Right hindlimb (tissue), 1 donor: ENCODE measurements at places on chromosomes 3 and 15.

DNA sequence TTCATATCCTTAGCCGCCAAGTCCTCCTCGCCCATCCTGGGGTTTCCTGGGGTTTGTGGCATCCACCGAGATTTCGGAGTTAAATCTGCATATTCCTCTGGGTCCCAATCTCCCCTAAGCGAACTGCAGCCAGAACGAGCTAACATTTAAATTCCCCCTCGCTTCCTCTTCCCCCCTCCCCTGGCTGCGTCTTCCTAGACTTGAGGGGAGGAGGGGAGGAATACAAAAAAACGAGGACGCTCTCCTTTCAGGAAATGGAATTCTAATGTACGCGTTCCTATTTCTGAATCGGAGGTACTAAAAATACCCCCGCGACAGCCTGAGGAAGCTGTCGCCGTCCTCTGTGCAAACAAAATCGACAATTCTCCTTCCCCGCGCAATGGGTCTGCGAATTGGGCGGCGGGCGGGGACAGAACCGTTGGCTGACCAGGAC, 5.6 kb downstream of the FEZF2 start:
- no peak for DNase-seq

GRCh38 chr15:78671626-78672211, 30.7 kb upstream of the CHRNB4 start:
- DNase-seq, result peak; percentile 75

DNA sequence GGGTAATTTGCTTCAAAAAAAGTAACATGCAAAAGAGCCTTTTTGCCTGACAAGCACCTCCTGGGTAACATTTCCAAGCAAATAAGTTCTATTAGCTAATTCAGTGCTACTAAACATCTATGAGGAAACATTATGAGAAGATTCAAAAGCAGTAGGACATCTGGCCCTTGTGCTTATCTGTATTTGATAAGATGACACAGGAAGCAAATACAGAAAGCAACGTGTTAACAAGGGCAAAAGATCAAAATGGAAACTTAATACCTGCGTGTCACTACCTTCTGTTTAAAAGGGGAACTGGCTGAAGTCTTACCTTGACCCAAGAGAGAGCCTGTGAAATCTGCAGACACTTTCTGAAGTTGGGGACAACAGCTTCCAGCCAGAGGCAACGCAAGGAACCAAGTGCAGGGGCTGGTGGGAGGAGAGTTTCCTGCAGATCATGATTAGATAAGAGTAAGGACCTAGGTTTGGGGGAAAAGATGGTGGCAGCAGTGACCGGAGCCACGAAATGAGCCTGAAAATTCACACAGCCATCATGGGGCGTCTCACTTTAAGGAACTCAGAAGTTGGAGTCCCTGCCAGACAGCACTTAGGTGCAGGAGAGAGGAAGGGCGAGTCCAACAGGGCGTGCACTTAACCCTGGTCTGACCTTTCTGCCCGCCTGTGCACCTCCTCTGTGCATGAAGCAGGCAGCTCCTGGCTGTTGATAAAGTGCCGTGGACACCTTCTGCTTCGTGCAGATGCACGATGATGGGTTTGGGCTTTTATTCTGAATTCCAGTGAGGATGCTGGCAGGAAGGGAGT, 153.6 kb upstream of the BHLHE40 start:
- DNase-seq, result no peak

DNA sequence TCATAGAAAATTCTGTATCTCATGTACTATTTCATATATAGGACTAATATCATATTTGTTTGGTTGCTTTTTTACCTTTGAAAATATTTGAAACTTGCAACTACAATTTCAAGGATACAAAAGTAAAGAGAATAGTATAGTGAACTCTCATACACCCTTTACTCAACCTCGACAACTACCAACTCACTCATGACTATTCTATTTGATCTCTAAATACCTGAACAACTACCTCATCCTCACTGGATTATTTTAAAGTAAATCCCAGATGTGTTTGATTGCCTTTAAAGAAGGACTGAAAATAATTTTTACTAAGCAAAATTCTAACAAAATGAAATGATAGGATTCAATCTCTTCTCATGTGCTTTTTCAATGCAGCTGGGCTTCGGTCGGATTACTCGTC, 12.1 kb downstream of the TMPRSS7 start:
- no peak for DNase-seq

GRCh38 chr3:72461787-72462186, 386.5 kb downstream of the SHQ1 start:
- peak; percentile 33 for DNase-seq

DNA sequence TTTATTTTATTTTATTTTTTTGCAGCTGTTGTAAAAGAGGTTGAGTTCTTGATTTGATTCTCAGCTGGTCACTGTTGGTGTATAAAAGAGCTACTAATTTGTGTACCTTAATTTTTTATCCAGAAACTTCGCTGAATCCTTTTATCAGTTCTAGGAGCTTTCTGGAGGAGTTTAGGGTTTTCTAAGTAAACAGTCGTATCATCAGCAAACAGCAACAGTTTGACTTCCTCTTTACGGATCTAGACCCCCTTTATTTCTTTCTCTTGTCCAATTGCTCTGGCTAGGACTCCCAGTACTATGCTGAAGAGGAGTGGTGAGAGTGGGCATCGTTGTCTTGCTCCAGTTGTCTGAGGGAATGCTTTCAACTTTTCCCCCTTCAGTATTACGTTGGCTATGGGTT, 165.8 kb upstream of the KCNMB2 start:
- DNase-seq, result no peak

DNA sequence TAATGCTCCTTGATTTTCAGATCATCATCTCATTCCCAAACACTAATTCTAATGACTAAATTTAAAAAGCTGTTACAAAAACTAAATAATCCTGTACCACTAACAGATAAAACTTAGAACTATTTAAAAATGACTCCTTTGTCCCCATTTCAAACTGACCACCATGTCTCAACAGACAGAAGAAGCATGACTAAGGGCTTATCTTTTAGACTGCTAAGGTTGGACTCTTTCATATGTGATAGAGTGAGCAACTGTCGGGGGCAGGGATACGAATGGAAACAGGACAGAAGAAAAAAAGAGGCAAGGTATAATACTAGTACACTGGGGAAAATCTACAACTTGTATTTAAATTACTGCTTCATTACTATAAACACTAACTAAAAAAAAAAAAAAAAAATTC, 23.3 kb downstream of the SNX4 start:
- DNase-seq, result no peak

DNA sequence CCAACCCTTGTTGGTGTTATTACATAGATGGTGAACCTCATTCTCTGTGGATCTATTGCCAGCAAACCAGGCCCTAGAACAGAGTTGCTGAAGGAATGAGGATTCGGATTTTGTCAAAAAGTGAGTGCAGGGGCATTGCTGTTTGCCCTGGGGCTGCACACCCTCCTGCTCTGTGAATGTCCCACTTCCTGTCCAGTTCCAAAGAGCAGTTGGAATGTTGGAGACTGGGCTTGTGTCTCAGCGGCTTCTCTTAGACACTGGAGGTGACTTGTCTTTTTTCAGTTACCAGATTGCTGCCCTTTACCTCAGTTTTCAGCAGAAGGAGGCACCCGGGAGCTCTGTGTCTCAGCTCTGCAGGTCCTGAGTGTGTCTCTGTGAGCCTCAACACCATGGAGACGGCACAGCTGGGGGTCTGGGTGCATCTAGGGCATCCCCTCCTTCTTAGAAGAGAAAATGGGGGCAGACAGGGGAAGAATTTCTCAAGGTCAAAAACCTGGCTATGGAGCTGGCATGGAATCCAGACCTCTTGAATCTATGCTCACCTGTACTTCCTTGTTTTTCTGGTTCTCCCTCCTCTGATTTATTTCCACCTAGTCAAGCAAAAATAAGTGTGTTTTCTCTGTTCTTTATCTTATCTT, 46.3 kb downstream of the LIMD1 start:
- DNase-seq, result no peak

DNA sequence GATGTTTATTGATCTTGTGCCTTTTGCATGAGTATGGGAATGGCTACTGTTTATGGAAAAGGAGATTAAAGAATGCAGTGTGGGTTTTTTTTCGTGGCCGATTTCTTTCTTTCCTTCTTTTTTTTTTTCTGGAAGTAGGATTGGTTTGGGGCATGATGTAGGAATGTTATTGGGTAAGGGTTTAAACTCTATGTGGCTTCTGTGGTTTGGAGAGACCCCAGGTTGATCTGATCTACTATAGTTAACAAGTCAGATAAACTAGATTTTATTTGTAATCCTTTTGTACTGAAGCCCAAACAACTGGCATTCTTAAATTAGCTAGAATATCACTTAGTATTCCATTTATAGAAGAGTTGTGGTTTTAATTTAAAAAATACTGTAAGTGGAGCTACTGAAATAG, 304.8 kb downstream of the LPP start:
- DNase-seq, result no peak

- no peak for DNase-seq
These were observed 134.9 kb downstream of the FEZF2 start for GRCh38 chr3:62238431-62238830.

DNA sequence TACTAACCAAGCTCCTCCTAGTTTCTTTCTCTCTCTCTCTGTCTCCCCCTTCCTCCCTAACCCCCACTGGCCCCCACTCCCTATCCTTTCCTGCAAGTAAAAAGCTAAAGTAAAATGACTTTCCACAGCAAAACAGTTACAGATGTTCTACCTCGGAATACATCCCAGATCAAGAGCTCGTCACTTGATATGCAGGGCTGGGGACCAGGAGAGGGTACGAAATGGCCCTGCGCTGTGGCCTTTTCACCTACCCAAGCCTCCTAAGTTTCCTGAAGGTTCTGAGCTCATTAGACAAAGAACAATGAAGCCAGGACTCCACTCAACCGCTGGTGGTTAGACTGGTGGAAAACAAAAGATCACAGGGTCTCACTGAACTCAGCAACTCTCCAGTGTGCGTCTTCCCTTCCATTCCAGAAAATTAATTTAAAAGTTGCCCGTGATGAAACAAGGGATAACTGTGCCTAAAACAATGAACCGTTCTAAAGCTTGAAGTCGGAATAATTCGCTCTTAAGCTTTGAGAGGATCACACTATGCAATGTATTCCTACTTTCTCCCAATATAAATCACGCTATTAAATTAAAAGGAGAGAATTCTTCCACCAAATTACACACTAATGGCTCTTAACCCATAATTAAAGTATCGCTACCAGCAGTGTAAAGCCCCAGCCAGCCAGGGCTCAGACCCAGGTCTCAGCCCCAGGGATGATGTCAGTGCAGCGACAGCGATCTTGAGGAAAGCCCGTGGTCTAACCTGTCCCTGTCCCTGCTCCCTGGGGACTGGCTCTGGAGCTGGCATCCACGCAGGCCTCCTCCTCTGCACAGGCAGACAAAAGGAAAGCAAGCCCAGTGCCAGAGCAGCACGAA, 5.0 kb downstream of the VGLL4 start:
- peak; percentile 63 for DNase-seq

DNA sequence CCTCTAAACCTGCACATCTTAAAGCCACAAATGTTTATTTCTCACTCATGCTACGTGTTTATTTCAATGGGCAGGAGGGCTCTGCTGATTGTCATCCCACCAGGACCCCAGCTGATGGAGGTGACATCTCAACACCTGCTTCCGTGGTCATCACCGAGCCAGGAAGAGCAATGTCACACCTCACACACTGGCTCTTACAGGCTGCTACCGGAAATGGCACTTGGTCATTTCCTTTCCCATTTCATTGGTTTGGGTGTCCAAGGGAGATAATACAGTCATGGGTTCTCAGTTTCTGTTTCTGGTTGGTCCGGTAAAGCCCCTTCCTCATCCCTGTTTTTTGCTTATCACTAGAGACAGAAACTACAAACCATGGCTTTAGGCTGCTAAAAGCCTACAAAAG, 41.9 kb downstream of the ABHD2 start:
- no peak for DNase-seq

GRCh38 chr15:91864664-91865063, 11.2 kb downstream of the SLCO3A1 start:
- DNase-seq, result no peak

GRCh38 chr15:50764461-50765194, 878 bp downstream of the SPPL2A start:
- DNase-seq, result peak; percentile 23

DNA sequence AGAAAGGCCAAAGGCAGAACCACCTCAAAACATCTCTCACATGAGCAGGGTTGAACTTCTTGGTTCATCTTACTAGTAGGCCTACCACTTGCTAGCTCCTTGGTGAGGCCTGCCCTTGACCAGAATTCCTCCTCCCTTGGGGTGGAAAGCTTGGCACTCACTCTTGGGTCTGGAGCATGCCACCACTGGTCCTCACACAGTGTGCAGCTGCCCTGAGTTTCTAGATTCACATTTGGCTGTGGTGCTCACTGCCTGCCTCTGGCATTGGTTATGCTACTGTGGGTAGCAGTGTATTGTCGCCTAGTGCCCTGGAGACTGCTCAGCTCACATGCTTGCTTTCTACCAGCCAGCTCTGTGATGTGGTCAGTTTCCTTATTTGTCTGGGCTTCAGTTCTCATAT, 23.7 kb downstream of the OXNAD1 start:
- DNase-seq, result no peak

DNA sequence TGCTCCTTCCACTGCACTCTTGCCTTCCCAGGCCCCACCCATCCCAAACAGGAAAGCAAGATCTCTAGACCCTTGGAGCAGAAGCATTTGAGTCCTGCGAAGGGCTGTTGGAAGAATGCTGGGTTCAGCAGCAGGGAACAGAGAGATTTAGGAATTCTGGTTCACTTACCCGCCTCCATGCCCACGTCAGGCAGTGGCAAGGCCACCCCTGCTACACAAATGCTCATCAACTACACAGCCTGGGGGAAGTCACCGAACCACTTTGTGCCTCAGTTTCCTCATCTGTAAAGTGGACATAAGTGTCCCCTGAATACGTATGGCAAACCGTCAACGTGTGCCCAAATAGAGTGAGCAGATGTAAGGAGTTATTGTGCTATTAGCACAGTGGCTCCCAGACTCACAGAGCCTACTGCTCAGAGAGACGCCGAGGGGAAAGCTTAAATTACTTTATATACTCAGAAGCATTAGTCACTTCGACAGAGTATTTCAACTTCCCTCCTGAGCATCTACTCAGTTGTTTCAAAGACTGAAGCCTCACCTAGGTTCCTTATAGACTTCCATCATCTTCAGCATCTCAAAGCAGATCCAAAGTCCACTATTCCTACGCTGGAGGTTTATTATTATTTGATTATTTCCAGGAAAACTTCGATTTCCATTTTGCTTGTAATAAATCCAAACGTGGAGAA, 905 bp downstream of the HOMER2 start:
- DNase-seq, result no peak

DNA sequence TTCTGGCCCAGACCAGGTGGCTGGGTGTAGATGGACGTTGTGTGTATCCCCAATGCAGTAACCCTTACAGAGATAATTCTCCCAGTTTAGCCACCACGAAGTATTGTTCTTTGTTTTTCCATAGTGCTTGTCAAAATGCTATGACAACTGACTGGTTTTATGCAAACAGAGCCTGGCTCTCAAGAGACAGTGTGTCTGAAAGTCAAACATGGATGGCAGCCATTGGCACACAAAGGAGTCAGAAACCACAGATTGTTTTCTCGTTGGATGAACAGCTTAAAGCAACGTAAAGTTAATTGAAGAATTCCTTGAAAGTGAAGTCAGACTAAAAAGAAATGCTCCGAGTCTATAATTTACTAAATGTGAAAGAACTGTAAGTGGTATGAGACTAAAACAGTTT, 91.2 kb downstream of the FILIP1L start:
- peak; percentile 39 for DNase-seq

GRCh38 chr15:39232512-39232911, 348.4 kb upstream of the THBS1 start:
- no peak for DNase-seq

GRCh38 chr15:44656298-44656697, 7.2 kb downstream of the SPG11 start:
- no peak for DNase-seq
